ENCODE measurements at places on chromosomes 4 and X.

GRCh38 chrX:15971696-15972095 lies 117.1 kb upstream of the AP1S2 start:
- DNase-seq: no peak

DNA sequence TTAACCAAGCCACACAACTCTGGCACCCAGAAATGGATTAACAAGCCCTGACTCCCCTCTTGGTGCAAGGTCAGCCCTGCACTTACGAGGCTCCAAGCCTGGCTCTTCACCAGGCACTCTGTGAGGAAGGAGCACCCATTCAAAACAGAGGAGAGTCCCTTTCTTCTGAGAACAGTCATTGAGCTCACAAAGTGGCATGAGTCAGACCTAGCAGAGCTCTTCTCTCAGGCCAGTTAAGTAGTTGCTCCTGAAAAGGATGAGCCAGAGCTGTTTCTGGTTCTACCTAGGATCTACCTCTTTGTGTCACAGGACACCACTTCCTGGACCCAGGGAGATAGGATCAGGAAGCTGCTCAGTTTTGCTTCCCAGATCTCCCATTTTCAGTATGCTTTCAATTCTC lies 48.2 kb downstream of the EVC2 start:
- DNase-seq: no peak

DNA sequence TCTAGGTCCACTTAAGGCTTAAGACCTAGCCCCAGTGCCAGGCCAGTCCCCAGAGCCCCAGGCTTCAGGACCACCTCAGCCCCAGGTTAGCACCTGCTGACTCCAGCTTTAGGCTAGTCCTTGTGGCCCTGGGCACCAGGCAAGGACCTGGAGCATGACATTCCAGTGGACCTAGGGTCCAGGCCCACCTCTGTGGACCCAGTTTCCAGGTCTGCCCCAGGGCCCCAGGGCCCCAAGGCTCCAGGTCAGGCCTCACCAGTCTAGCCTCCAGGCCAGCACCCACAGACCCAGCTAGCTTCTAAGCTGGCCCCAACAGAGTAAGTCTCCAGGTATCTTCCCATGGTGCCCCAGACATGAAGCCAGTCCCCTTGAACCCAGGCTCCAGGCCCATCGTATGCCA lies 97.5 kb downstream of the QRFPR start:
- no peak for DNase-seq

DNA sequence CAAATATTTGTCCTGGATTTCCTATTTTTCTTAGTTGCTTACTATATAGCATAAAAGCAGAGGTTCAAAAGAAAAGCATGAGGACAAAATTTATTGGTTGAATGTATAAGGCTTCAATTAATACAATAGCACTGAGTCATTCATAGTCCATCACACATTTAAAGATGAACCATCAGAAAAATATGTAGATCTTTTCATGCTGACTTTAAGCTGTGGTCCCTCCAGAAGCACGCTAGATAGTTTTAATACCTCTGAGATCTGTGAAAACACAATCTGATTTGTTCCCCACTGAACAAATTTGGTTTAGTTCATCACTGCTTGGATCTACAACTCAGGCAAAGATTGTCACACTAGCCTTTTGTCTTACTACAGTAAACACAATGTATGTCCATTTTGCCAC lies 377.2 kb upstream of the ANXA10 start:
- DNase-seq: no peak

GRCh38 chrX:9566150-9566621 lies 101.3 kb downstream of the TBL1X start:
- no peak for DNase-seq

DNA sequence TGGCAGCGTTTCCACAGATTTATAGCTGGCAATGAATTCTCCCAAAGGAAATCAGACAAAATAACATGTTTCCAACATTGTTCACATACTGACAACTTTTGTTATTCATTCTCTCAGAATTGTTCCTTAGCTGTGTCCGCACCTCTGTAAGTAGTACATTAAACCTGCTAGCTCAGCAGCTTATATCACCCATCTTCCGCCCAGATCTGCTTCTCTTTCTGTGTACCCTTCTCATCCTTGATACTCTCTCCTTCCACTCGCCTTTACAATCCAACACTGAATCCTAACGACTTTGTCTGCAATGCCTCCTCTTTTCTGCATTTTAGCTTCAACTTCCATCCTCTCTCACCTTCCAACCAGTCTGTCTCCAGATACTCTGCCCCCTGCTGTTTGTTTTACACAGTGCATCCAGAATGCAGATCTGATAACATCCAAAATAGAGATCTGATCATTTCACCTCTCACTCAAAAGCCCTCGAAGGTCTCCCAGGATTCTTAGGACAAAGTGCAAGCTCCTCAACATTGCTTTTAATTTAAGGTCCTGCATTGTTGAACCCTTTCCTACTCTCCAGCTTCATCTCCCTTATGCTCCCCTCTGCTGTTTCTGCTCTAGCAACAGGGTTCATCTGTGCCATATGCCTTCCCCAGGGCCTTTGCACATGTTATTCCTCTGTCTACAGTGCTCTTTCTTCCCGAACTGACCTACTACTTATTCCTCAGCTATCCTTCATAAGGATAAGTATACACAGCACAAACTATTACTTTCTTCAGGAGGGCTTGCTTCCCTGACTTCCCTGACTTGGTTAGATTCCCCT lies 67.3 kb upstream of the VBP1 start:
- no peak for DNase-seq

Measured in GF-D8 (cell line).